CD8-positive, alpha-beta memory T cell (primary cell): ENCODE measurements at places on chromosomes 11 and 22. TPM values are rescaled to one million over a fixed set of nuclear protein-coding genes. Genes with fewer than 3 reads are reported as not detected.

The KRTAP5-7 gene
- not detected for polyA plus RNA-seq

- no peak for DNase-seq
Measured at GRCh38 chr22:25013607-25014006, 61.1 kb downstream of the KIAA1671 start.

The NRXN2 gene
- not detected for polyA plus RNA-seq

The INPP5J gene
- polyA plus RNA-seq, result not detected

- DNase-seq, result no peak
Measured at GRCh38 chr11:94883878-94884277, 89.5 kb downstream of the CWC15 start.

The MARK2 gene
- polyA plus RNA-seq, result 72.5 TPM

DNA sequence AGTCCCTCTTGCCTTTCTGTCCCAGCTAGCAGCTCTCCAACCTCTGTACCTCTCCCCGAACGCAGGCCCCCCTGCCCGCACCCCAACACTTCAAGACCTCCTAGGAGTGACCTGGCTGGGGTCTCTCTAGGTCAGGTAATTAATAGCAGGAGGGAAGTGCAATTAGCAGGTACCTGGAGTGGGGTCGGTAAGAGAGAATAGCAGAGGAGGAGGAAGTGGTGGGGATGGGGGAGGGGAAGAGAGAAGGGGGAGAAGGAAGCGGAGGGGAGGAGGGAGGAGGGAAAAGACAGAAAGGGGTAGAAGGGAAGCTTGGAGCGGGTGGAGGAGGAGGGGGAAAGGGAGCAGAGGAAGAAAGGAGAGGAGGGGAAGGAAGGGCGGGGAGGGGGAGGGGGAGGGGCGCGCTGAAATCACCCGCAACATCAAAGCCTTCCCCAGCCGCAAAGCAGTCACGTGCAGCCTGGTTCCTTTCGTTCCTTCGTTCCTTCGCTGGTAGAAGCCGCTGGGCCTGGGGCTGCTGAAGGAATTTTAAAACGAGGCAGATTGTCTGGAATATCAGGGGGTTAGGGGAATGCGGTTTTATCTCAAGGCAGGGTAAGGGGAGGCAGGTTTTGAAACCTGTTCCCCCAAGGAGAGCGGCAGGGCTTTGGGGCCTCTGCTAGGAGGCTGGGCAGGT lies 29.3 kb upstream of the TCF20 start:
- DNase-seq, result peak; percentile 46

DNA sequence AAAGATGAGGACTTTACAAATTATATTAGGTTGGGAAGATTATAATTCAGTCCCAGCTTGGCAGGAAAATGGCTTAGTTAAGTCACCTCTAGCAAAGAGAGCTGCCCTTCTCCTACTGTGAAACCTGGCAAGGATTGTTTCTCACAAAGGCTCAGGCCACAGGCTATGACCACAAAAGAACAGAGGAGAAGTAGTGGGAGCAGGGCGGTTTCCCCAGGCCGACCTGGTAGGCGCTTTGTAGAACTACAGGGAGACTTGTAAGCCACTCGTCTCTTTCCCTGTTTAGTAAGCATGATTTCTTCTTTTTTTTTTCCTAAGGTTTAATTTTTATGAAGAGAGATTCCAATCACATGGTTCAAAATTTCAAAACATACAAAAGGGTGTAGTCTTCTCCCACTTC lies 4.6 kb downstream of the SNAP29 start:
- no peak for DNase-seq

GRCh38 chr22:27068121-27068520 lies 410.7 kb downstream of the MIAT start:
- DNase-seq, result no peak

DNA sequence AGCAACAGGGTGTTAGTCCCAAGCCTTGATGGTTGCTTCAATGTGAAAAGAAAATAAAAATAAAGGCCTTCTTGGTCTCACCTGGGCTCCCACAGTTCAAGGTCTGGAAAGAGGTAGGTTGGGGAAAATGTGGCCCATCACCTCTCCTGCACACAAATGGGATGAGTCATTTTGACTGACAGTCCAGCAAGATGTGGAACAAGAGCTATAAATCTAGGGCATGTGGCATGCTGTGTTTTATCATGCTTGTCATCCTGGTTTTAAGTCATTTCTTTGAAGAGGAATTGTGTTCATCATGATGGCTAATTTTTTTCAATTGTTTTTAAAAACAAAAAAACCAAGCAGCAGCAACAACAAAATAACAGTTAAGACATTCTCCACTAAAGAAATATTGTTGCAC lies 503.7 kb downstream of the NTM start:
- DNase-seq, result no peak

The GRIK4 gene
- polyA plus RNA-seq, result not detected

DNA sequence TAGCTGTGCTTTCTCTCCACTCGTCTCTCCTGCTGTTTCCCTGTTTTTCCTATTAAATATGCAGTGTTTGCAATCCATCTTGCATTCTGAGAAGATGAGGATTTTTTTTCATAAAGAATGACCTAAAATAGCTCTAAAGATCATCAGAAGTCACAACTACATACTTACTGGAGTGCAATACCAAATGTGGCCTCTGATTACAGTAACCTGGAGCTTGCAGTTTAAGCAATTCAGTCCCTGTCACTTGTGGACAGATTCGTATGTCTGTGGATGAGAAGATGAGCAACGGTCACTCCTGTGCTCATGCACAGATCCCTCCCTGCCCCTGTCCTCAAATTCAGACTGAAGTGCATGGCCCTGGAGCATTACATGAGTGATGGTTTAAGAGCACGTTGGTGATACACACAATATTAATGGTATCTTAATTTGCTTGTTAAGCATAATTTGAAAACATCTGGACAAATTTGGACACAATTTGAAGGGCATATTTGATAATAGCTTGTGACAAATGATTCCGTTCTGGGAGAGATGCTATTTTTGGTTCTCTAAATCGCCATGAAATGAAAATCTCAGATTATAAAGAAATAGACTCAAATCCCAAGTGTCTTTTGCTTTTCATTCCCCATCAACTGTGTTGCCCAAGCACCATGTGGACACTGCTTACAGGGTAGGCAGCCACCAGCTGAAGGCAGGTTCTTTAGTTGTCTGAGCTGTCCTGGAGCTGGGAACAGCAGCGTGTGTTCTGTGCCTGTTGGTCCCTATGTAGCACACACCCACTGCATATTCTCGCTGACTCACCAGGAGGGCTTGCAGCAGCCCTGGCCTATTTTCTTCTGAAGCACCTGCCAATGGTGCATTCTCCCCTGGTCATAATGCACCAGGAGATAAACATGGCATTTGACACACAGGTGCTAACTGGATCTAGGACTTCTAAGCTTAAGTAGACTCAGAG lies 32.6 kb upstream of the PRAME start:
- DNase-seq, result no peak

DNA sequence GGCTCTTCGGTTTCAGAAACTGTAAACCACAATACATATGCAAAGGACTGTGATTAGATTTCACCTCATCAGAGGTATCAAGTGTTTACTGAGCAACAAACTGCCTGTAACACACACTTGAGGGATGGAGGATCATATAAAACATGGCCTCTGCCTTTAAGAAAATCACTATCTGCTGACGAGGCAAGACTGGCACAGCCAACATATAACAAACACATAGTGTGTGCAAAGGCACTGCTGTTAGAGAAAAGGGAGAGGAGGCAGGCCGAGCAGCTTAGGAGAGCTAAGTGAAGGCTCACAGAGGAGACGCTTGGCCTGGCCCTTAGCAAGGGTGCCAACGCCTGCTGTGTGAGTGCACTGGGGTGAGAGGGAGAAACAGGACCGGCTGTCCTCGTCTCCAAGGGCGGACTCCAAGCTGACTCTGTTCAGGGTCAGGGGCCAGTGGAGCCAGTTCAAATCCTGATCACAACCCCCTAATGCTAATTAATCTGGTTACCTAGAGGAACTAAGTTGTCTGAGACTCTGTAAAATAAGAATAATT lies 48.2 kb downstream of the LRFN4 start:
- peak; percentile 20 for DNase-seq

GRCh38 chr11:3927129-3927796 lies 71.8 kb downstream of the STIM1 start:
- no peak for DNase-seq

DNA sequence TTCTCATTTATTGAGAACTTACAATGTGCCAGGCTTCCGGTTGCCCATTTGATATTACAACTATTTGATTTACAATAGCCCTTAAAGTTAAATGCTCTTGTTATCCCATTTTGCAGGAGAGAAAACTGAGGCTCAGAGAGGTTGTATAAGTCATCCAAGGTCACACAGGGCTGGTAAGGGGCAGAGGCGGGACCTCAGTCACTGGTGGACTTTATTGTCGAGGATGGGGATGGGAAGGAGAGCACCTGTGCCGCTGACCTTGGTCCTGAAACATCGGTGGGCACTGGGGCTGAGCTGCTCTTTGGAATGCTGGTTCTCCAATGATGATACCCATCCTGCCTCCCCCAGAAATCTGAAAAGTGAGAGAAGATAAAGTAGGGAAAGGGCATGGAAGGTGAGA lies 265.4 kb downstream of the MIAT start:
- DNase-seq, result no peak

The THY1 gene
- polyA plus RNA-seq, result not detected

The OR56A1 gene
- not detected for polyA plus RNA-seq

DNA sequence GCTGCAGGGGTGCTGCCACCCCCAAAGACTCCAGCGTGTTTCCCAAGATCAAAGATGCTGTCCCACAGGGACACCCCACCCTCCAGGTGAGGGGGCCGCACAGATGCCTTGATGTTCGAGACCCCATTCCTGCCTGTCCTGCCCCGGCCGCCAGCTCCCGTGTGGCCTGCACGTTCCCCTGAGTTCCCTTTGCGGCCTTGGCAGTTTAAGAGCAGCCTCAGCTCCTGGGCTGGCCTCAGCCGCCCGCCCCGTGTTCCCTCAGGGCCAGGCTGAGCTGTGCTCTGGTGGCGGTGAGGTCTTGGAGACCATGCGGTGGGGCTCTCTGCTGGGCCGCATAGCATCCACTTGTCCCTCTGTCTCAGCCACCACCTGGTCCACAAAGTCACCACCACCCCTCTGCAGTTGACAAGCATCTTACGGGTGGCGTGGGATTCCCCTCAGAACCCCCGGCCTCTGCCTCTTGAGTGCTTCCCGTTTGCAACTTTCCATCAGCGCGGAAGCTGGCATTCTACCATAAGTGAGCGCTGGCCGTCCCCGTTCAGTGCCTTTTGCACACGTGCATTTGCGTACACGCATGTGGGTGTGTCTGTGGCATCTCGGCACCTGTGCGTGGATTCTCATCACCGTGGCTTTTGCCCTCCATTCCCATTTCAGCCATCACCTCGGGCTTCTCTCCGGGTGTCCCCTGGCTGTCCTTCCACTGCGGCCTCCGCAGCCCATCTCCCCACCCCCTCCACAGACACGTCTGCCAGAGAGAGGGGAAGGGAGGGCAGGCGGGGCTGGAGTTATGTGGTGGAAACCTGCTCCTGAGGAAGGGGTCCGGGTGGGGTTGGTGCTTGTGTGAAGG lies 35.9 kb downstream of the CTTN start:
- DNase-seq, result no peak

The MRGPRF gene
- not detected for polyA plus RNA-seq

The HEPN1 gene
- not detected for polyA plus RNA-seq

DNA sequence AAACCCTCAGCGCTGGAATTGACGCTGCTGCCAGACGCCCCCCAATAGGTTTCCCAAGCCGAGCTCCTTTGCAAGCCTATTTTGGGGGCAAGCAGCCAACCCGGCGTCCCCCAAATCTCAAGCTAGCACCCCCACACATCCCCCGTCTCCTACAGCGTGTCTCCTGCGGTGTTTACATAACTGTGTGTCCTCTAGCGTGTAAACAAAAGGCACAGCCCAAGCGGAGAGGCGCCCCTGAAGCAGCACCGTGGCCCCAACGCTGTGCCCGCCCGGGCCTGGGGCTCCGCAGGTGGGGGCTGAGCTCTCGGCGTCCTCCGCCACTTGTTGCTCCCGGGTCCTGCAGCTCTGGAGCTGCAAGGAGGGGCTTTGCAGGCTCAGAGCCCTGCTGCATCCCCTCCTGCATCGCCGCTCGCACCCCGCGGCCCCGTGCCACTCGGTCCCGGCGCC lies 1.6 kb downstream of the CADM1 start:
- no peak for DNase-seq

The KDM4D gene
- polyA plus RNA-seq, result 0.28 TPM

DNA sequence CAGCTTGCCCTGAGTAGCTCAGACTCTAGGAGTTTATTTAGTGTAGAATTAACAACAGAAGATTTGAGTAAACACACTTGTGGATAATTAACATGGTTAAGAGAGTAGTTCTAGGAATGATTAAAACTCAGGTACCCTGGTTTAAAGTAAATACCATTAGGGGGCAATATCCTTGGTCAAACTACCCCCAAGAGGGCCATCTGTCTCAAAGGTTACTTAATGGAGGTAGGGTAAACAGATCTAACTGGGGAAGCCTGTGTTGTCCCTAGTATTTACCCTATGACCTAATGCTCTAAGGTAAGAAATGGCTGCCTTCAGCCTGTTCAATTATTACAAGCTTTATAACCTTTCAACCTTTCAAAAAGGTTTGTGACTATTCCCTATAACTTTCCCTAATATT lies 10.6 kb upstream of the GLYATL1 start:
- DNase-seq, result no peak

- peak; percentile 40 for DNase-seq
Measured at GRCh38 chr11:68312117-68312779, at the start of gene LRP5. LRP5 (plus strand) TSS chr11:68312591; CDS start chr11:68312715, 124 bp downstream.

The MMP12 gene
- polyA plus RNA-seq, result not detected

The SMIM35 gene
- polyA plus RNA-seq, result 2.4 TPM

The CD248 gene
- 18.9 TPM for polyA plus RNA-seq

The PMM1 gene
- polyA plus RNA-seq, result 33.3 TPM

- no peak for DNase-seq
Measured at GRCh38 chr11:102582140-102582539, 43.0 kb downstream of the MMP20 start.

DNA sequence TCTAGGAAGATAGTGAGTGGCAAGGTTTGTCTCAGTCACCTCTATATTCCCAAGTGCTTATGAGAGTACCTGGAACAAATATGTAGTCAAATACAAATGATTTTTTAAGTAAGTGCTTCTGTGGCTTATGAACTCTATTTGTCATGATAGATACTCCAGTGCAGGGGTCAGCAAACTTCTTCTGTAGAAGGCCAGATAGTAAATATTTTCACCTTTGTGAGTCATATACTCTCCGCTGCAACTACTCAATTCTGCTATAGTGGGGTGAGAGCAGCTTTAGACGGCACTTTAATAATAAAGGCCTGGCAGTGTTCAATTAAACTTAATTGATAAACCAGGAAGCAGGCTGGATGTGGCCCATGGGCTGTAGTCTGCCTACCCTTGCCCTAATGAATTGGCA lies 12.4 kb upstream of the CCDC34 start:
- DNase-seq, result no peak
